ENCODE measurements at places on chromosomes 4 and X.

DNA sequence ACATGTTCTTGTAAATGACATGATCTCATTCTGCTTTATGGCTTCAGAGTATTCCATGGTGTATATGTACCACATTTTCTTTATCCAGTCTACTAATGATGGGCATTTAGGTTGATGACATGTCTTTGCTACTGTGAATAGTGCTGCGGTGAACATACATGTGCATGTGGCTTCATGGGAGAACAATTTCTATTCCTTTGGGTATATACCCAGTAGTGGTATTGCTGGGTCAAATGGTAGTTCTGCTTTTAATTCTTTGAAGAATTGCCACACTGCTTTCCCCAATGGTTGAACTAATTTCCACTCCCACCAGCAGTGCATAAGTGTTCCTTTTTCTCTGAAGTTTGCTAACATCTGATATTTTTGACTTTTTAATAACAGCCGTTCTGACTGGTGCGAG is 1080.3 kb downstream of the CCSER1 start:
- no peak for DNase-seq

GRCh38 chr4:152607178-152607577 is 71.3 kb upstream of the FBXW7 start:
- no peak for DNase-seq

- no peak for DNase-seq
These were observed at the start of gene PRRG1 for GRCh38 chrX:37349221-37350033. PRRG1 (plus strand) TSS chrX:37349364; CDS start chrX:37406250, 56,886 bp downstream.

DNA sequence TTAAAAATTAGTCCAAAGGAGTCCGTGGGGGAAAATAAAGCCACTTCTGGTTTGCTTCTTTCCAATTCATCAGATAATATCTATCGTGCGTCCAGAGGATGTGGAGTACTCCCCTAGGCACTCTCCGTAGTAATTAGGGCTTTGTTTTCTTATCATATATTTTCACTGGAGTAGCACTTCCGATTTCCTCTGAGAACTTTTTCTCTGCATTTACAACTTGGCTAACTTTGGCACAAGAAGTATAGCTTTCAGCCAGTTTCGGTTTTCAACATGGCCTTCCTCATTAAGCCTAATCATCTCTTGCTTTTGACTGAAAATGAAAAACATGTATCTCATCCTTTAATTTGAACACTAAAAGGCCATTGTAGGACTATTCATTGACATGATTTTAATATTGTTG is 80.5 kb downstream of the CASP3 start:
- DNase-seq, result no peak

DNA sequence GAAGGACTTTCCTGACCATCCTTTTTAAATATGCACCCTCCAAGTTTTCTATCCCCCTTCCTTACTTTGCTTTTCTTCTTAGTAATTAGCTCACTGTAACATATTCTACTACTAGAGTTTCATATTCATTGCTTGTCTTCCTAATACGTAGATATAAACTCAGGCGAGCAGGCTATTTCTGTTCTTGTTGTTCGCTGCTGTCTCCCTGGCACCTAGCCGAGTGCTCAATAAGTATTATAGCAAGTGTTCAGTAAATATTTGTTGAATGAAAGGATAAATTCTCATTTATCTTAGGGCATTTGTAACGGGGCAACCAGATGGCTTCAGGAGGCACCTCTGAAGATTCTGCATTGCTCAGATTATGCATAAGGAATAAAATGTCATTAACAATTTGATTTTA is 6.8 kb upstream of the RHOH start:
- no peak for DNase-seq

DNA sequence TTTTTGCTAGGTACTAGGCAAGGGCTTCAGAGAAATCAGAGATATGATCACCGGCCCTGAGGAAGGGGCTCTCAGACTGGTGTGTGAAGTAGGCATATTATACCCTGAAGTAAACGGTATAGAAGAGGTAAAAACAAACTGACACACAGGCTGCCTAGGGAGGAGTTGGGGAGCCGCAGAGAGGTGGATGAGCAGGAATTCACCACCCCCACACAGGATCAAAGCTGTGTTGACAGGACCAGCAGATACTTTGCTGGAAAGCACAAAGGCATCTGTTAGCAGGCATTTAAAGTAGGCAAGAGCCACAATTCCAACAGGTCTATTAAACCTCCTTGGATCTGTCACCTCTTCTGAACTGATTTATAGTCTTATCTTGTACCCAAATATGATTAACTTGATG is 71.8 kb upstream of the GPR34 start:
- DNase-seq, result no peak

- no peak for DNase-seq
These were observed 8.8 kb downstream of the FAM53A start for GRCh38 chr4:1675136-1675801.

DNA sequence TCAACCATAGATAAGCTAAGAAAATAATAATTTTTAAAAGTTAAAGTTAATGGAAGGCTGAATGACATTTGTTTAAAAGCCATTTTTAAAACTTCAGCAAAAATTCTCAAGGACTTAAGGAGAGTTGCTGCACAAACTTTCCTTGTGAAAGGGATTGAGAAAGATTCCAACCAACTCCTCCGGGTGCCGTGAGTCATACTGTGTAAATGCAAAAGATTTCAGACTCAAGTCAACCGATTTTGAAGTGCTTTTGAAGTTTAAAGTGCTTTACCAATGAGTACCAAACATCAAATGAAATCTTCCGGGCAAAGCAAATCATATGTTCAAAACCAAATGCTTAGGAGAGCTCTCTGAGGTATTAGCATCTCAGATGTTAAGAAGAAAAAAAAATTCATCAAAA is 31.4 kb downstream of the VCX2 start:
- DNase-seq, result no peak

DNA sequence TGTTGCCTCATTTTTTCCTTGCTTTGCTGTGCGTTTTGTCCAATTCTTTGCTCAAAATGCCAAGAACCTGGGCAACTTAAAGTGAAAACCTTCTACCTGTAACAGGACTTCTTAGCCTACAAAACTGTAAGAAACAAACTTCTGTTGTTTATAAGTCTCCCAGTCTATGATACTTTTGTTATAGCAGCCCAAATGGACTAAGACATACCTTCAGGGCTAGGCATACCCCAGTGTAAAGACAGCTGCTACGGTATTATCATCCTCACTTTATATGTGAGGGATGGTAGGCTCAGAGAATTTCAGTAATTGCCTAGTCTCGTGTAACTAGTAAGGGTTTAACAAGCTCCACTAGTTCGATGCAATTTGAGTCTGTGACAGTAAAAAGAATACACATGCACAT is 6.0 kb upstream of the OPHN1 start:
- no peak for DNase-seq

- no peak for DNase-seq
These were observed 222.6 kb downstream of the DCTD start for GRCh38 chr4:182694551-182694950.

DNA sequence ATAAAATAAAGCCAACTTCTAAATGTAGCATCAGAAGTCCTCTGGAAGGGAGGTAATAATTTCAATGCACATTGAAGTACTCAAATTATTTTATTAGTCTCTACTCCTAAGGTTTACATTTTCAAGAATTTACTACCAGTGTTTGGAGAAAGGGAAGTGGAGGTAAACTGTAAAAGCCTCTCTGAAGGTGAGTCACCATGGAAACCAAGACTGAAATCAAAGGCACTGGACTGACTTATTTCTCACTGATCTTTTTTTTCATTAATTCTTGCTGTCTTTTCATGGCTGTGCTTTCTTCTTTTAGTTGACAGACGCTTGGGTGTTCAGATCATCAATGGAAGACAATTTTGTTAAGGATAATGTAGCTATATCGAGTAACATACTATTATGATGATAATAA is 9.7 kb downstream of the SLC39A8 start:
- DNase-seq, result no peak

- no peak for DNase-seq
These were observed 1591.7 kb upstream of the ADGRL3 start for GRCh38 chr4:59608466-59608865.

GRCh38 chrX:127764674-127765073 is 287.5 kb downstream of the ACTRT1 start:
- DNase-seq, result no peak

GRCh38 chr4:88503344-88503743 is 20.2 kb downstream of the PYURF start:
- no peak for DNase-seq

- no peak for DNase-seq
These were observed 1.2 kb downstream of the GUCY1A1 start for GRCh38 chr4:155667568-155668511.

GRCh38 chrX:791479-792034 is 161.0 kb downstream of the SHOX start:
- DNase-seq, result no peak

DNA sequence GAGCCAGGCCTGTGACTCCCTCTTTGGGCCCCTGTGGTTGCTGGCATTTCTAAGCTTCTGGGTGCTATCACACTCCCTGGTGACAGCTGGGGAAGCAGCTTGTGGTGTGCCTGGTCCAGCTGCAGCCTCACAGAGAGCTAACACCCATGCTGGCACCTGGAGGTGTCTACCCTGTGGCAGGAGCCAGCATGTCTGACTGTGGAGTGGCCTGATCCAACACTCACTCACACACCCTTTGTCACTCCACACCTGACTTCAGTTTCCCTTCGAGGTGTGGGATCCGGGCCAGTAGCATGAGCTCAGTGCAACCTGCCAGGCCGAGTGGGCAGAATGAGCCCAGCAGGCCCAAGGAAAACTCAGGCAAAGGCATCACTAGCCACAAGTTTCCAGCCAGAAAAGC is 67.5 kb downstream of the TECRL start:
- no peak for DNase-seq

DNA sequence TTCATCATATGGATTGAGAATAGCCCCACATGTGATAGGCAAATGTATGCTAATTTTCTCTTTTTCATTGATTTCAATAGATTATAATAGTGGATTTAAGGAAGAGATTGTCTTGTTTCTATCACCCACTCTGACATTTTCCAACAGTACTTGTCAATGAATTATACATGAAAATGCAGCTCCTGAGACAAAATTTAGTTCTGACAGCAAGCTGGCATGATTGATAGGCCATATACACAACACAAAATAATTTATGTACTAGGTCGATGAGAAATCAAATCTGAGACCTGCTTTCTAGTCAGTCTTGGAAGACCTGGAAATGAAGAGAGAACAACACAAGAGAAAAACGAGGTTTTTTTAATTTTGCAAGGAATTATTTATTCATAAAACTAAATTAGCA is 118.0 kb upstream of the MYOZ2 start:
- no peak for DNase-seq

DNA sequence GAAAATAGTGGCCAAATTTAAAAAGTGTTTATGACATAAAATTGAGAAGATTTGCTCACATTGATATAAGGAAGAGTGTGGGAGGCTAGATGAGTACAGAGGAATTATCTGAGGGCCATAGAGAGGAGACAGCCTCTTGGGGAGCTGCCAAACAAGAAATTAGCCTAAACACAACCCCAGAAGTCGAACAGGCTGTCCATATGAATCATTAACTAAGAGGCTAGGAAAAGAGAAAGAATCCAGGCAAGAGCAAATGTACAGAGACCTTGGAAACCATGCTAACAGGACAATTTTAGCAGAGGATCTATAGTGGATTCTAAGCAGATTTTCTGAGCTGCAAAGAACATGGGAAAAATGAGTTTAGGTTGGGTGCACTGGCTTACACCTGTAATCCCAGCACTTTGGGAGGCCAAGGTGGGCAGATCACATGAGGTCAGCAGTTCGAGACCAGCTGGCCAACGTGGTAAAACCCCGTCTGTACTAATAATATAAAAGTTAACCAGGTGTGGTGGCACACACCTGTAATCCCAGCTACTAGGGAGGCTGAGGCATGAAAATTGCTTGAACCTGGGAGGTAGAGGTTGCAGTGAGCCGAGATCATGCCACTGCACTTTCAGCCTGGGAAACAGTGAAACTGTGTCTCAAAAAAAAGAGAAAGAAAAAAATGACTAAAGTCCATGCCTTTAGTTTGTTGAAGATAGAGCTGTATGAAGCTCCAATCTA is 76.1 kb downstream of the NWD2 start:
- DNase-seq, result no peak

DNA sequence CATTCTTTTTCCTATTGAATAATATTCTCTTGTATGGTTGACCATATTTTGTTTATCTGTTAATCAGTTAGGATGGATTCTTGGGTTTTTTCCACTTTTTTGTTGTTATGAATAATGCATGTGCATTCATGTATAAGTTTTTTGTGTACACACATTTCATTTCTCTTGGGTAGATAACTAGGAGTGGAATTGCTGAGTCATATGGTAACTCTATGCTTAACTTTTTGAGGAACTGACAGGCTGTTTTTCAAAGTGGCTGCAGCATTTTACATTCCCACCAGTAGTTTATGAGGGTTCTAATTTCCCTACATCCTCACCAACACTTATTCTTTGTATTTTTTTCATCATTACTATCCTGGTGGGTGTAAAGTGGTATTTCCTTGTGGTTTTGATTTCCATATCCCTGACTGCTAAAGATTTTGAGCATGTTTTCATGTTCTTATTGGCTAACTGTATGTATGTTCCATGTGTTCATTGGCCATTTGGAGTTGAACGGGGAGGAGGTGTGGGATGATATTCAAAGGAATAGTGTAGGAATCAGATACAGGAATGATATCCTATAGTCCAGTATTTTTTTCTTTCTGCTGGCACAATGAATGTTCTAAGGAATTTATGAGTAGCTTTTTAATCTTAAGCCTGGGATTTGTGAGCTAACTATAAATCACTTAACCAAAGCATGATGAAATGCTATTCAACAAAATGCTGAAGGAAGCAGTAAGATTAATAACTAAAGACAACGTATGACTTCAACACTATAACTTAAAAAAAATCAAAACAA is 114.3 kb downstream of the AMELX start:
- DNase-seq, result no peak

- no peak for DNase-seq
These were observed 12.3 kb upstream of the ENOX2 start for GRCh38 chrX:130915302-130915701.

- no peak for DNase-seq
These were observed 35.8 kb upstream of the TADA2B start for GRCh38 chr4:7007142-7007907.

DNA sequence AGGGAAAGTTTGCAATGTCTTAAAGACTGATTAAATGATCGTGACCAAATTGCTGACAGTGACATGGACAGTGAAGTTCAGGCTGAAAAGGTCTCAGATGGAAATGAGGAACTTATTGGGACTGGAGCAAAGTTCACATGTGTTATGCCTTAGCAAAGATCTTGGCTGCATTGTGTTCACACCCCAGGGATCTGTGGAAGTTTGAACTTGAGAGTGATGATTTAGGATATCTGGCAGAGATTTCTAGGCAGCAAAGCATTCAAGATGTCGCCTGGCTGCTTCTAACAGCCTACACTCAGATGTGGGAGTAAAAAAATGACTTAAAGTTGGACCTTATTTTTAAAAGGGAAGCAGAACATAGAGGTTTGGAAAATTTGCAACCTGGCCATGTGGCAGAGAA is 21.4 kb downstream of the SCARB2 start:
- DNase-seq, result no peak

GRCh38 chr4:63218856-63219255 is 1190.4 kb downstream of the TECRL start:
- DNase-seq, result no peak

- DNase-seq, result no peak
These were observed 248.3 kb downstream of the DHRSX start for GRCh38 chrX:2252331-2253065.

Measured in stimulated activated CD8-positive, alpha-beta memory T cell treated with anti-CD3 and anti-CD28 coated beads, Interleukin-15, amount 100 ng/mL, for 48 hours (primary cell).